Stimulated activated CD4-positive, alpha-beta T cell treated with anti-CD3 and anti-CD28 coated beads, Interleukin-15, amount 100 ng/mL, for 48 hours (primary cell): ENCODE measurements at places on chromosomes 1 and 21.

- DNase-seq = no peak
Observed at GRCh38 chr1:22351768-22352080, 99.9 kb upstream of the ZBTB40 start.

DNA sequence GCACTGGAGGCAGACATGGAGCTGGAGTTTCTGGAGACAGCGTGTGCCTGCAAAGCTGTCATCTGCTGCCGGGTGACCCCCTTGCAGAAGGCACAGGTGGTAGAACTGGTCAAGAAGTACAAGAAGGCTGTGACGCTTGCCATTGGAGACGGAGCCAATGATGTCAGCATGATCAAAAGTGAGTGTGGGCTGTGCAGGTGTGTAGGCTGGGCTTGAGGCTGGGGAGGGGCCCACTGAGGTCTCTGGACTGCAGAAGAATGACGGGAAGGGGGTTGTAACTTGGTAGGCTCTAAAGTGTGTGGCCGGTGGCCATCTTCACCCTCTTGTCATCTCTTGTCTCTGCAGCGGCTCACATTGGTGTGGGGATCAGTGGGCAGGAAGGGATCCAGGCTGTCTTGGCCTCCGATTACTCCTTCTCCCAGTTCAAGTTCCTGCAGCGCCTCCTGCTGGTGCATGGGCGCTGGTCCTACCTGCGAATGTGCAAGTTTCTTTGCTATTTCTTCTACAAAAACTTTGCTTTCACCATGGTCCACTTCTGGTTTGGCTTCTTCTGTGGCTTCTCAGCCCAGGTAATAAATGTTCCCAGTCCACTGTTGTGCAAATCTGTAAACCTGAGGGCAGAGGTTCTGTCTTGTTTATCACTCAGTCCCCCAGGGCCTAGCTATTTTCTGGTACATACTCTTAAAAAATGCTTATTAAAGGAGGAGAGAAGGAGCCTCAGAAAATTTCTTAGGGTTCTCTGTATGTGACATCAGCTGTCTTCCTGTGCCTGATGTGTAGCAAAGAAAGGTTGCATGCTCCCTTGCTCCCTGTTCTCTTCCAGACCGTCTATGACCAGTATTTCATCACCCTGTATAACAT lies 19.9 kb downstream of the ATP8B2 start:
- DNase-seq = peak; percentile 55

DNA sequence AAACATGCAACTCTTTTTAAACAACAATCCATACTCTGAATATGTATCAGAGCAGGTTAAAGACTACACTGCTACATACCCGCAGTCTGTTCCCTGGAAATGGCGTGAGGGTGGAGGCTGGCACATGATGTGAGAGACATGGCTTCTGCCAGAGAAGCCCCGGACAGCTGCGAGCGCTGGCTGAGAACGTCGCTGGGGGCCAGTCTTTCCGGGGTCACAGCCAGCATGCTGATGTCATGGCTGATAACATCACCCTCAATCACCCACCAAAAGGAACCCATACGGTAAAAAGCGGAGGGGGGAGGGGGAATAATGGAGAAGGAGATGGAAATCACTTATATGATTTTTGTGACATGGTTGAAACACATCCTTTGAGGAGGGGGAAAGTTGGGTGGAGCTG lies 29.1 kb downstream of the C1orf198 start:
- no peak for DNase-seq

GRCh38 chr1:100941098-100941527 lies 45.2 kb downstream of the SLC30A7 start:
- DNase-seq = peak; percentile 30

DNA sequence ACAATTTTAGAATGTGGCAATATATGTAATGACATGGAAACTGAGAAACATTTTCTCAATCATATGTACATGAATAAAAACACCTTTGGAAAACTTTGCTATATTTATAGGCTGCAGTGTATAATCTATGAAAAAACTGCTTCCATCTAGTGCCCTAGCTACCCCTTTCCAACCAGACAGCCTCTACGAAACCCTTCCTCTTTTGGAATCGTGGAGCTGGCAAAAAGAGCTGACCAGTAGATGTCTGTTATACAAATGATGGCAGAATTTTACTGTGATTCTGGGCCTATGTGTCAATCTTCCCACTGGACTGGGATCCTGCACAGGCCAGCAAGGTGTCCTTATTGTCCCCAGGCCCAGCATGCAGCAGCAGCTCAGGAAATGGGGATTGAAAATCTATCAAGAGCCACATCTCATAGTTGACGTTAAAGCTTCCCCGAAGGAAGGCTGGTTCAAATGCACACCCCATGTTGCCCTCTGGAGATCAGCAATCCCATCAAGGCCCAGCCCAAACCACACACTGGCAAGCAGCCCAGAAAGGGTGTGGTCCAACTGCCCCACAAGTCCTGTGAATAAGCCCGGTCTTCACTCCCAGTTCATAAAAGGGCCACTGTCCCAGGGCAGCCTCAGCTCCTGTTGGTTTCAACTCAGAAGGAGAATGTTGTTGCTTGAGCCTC lies 8.8 kb upstream of the FAM20B start:
- no peak for DNase-seq
